ENCODE measurements at places on chromosomes 7 and 10.

DNA sequence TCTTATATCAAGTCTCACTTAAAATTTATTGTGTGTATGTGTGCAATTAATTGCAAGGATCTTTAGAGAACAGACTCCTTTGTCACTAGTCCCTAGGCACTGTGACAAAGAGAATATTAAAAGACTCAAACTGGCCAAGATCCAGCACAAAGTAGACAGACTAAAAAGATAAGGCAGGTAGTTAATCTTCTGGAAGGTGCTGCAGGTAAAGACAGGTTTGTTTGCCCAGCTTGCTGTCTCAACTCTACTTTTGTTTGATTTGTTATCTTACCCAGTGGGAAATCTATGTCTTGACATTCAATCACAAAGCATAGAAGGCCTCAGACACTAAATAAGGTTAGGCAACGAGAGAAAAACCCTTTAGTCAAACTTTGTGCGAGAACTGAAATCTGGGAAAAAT, 807.9 kb upstream of the LRRN3 start:
- no peak for DNase-seq

DNA sequence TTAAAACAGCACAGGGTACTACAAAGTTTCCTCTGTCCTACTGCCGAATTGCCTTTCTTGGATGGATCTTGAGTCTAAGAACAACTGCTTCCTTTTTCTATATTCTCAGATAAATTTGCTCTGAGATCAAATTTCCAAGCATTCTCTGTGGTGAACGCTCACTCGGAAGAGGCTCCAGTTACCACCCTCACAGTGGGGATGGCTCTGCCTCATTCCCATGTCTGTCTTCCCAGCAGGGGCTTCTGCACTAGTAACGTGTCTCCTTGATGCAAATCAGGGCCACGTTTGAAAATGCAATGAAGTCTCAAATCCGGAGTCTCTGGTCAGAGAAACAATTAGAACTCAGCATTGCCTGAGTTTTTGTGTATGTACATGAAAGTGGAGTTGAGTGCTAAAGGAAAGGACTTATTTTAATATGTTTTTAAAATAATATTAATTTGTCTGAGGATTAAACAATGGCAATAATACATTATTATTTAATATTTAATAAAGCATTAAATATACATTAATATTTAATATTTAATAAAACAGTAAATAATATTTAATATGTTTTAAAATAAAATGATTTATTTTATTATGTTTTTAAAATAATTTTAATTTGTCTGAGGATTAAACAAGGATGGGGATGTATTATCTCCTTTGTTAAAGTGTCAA, 61.8 kb downstream of the INHBA start:
- no peak for DNase-seq

GRCh38 chr7:131335639-131336381, 8.1 kb downstream of the MKLN1 start:
- DNase-seq, result no peak

- DNase-seq, result no peak
These were observed 36.2 kb downstream of the MPP7 start for GRCh38 chr10:28266449-28267224.

GRCh38 chr10:96570983-96571964, 15.5 kb downstream of the TM9SF3 start:
- no peak for DNase-seq

- DNase-seq, result no peak
These were observed 46.3 kb upstream of the FGFR2 start for GRCh38 chr10:121644501-121644900.

DNA sequence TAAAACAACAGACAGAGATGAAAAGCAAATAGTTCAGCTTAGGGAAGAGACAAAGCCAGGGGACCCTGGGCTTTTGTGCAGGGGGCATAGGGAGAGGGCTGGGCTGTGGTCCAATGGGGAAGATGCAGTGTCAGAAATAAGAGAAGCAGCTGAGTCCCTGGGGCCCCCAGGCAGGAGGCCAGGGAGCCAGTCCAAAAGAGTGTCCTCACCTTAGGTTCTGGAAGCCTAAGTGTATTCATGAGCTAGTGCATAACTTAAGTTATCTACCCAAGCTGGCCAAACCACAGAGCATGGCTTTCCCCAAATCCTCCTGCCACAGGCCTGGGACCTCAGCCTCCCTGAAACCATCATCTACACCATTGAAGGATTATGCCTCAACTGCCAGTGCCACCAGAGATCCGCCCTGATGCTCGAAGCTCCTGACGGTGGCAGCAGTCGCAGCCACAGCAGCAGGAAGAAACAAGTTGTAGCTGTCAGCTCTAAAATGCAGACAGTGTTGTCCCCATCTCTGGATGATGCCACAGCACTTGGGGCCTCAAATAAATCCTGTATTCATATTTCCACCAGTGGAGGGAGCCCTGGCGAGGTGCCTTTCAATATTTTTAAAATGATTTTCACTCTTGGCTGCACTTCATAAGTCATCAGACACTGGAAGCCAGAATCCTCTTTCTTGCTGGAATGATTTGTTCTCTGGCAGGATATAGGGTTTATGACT, 574.6 kb downstream of the GRID1 start:
- DNase-seq, result no peak

DNA sequence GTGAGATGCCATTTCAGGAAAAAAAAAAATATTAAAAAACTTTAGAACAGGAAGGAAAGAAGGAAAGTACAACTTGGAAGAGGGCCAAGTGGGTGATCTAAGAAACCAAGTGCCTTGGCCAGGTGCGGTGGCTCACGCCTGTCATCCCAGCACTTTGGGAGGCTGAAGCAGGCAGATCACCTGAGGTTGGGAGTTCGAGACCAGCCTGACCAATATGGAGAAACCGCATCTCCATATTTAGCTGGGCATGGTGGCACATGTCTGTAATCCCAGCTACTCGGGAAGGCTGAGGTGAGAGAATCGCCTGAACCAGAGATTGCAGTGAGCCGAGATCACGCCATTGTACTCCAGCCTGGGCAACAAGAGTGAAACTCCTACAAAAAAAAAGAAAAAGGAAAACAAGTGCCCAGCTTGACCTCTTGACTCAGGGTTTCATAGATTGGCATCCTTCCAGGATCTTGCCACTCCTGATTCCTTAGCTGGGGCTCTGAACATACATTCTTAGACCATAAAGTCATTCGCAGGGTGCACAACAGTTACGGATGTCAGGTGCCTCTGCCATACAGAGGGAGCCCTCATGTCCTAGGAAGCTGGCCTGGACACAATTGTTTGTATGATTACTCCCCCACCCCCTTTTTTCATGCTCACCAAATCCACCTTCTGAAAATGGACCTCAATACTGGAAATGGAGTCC, 2.1 kb upstream of the GUSB start:
- peak; percentile 61 for DNase-seq

DNA sequence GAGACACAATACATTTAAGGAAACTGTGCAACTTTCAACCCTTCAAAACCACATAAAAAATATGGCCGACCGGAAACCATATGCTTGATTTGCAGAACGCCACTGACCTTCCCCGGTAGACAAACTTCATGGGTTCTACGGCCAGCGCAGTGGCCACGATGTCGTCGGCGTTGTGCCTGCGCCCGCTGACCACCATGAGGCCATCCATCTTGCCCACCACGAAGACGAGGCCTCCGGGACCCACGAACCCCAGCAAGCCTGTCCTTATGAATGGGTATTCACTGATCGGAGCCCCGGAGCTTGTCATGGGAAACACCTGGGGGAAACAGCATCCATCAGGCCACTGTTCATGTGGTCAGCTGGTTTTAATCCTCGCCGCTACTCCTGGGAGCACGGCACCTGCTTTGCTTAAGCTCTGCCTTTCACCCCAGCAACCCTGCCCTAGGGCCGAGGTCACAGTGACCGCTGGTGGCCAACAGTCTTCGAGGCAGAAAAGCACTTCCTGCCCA, 229.1 kb downstream of the ZMYND11 start:
- no peak for DNase-seq

- DNase-seq, result no peak
These were observed 501.5 kb downstream of the ARL4A start for GRCh38 chr7:13188922-13189321.

DNA sequence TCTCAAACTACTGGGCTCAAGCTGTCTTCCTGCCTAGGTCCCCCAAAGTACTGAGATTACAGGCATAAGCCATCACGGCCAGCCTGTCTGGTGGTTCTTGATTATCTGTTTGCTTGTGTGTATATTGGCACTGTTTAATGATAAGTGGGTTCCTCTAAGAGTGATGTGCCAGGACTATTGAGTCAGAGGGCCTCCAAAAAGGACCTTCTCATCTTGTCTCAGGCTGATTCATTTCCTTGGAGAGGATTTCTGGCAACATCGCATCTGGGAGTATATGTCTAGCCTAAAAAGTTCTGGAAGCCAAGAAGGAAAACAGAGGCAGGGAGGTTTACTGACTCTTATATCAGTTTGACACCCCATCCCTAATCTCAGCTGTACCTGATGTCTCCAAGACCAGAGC, 27.1 kb upstream of the AKAP9 start:
- peak; percentile 76 for DNase-seq

DNA sequence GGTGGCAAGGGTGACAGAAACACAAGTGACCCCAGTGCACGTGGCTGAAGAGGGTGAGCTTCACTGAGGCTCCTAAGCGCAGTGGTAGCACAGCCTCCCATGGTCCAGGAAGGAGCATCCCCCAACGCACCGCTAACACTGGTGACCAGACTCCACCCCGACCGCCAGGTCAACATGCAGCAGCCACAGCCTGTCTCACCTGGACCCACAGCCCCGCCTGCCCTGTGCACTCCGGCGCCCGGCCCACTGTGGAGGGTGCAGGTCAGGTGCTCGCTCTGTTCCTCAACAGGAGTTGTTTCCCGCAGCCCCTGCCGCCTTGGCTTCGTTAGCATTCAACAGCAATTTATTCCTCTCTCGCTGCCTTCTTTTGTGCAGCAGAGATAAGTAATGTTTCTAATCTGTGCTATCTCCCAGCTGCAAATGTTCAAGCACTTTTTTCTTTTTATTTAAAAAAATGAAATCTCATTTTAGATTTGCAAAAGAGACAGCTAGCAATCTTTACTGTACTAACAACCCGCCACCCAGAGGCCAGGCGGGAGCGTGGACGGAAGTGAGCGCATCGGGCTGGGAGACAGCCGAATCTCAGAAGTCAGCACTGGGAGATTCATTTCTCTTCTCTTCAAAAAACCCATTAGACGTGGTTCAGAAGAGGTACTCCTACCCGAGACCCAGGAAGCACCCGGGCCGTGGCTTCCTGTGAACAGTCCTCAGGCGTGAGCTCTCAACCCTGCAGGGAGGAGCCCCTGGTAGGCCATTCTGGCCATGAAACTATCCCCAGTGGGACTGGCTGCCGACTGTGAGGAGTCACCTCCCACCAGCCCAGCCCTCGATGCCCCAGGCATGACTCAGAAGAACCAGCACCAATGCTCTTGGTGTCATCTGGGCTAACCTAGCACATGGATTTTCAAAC, 133.4 kb downstream of the MAD1L1 start:
- peak; percentile 59 for DNase-seq

- DNase-seq, result no peak
These were observed 34.8 kb downstream of the HIF1AN start for GRCh38 chr10:100570506-100570905.

DNA sequence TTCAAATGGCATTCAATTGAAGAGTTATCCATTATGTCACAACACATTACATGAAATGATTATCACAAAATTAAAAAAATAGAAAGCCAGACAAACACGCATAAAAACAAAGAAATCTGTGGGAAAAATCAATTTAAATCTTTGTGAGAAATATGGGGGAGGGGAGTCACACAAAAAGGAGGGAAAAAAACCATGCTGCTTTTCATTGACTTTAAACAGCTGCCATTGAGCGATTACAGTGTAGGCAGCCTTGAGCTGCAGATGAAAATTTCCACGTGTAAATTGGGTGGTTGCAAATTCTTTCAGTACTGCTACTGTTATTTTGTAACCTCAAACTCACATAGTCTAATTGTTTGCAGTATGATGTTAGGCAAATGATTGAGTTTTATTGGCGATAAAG, 889.9 kb upstream of the PHF14 start:
- DNase-seq, result no peak

- DNase-seq, result no peak
These were observed 162.9 kb downstream of the ARL5B start for GRCh38 chr10:18822156-18822555.

Measured in NCI-H226 (cell line).